Left lobe of liver (tissue), 2 donors: ENCODE measurements at places on chromosomes 4 and X.

- no peak for DNase-seq
These were observed 51.5 kb upstream of the RAB33B start for GRCh38 chr4:139402436-139402835.

DNA sequence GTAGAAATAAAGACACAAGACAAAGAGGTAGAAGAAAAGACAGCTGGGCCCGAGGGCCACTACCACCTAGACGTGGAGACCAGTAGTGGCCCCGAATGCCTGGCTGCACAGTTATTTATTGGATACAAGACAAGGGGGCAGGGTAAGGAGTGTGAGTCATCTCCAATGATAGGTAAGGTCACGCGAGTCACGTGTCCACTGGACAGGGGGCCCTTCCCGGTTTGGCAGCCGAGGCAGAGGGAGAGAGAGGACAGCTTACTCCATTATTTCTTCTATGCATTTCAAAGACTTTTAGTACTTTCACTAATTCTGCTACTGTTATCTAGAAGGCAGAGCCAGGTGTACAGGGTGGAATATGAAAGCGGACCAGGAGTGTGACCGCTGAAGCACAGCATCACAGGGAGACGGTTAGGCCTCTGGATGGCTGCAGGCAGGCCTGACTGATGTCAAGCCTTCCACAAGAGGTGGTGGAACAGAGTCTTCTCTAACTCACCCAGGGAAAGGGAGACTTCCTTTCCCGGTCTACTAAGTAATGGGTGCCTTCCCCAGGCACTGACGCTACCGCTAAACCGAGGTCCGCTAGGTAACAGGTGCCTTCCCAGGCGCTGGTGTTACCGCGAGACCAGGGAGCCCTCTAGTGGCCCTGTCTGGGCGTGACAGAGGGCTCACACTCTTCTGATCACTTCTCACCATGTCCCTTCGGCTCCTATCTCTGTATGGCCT, 44.9 kb downstream of the ZBTB49 start:
- DNase-seq = peak; percentile 77

DNA sequence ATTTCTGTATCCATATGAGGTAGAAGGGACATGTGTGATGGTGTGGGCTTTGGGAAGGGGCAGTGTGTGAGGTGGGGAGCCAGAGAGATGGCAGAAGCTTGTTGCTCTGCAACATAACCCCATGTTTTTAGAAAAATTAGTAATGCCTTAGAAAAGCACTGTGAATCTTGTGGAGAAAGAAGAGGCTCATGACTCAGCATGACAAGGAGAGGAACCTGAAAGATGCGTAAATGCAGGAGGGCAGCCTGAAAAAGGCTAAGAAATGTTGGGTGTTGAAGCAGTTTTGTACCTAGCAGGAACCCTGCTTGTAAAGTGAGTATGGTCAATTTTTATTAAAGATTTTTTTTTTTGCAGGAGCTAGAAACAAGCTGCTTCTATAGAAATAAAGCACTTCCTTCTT, 59.8 kb downstream of the ARSJ start:
- DNase-seq = no peak

GRCh38 chrX:47646636-47647035, 3.7 kb downstream of the ELK1 start:
- DNase-seq = no peak

DNA sequence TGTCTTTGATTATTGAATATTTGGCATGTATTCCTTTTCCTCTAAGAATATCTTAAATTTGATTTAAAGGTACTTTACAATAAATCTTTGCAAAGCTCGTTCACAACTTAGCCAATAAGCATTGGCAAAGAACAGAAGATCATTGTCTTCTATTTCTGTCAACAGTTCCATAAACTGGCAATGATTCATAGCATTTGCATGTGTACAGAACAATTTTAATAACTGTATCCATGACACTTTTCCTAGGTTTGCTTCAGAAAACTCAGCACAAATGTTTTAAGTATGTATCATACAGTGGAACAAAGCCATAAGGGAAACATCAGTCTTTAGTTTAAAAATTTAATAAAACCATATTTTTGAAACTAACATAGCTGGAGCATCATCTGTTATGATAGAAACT, 462.7 kb upstream of the RPS6KA3 start:
- DNase-seq = no peak

DNA sequence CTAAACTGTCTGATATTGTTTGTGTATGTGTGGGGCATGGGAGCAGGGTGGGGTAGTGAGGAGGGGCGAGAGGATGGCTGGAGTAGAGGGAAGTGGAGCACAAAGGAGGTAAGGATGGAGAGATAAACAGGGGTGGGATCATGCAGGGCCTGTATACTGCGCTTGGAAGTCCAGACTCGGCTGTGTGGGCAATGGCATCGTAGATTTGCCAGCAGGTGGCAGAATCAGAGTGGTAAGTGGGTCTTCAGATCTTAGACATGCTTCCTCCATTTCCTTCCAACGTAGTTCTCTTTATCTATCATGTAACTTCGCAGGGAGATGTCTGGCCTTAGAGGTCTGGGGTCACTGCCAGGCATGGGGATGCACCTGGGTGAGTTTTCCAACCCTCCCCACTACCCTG, 155.5 kb downstream of the PDGFRA start:
- no peak for DNase-seq

- DNase-seq = peak; percentile 74
These were observed 45.0 kb upstream of the MSANTD1 start for GRCh38 chr4:3203971-3204431.

DNA sequence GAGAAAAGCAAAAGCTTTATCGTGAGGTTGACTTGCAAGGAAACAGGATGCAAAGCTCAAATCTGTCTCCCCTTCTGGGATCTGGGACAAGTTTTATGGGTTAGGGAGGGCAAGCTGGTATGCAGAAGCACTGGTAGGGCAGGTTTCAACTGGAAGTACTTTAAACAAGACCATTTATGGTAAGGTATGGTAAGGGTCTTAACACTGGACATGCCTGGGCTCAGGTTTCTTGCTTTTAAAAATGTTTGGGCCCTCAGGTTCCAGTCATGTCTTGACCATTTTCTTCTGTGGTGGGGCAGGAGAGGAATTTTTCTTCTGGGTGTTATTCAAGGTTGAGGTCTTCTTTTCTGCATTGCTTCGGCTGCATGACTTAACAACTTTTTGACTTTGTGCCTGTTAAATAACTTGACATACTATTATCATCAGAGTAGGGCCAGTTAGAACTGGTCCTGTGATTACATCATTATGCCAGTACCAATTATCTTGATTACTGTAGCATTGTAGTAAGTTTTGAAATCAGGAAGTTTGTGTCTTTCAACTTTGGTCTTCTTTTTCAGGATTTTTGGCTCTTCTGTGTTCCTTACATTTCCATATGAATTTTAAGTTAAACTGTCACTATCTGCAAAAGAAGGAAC, 33.7 kb downstream of the CD38 start:
- DNase-seq = no peak

GRCh38 chrX:13428053-13428786, 108.4 kb upstream of the ATXN3L start:
- no peak for DNase-seq

GRCh38 chr4:20264688-20265087, 13.0 kb downstream of the SLIT2 start:
- DNase-seq = no peak

GRCh38 chrX:51215266-51215665, 117.4 kb upstream of the NUDT10 start:
- DNase-seq = no peak

DNA sequence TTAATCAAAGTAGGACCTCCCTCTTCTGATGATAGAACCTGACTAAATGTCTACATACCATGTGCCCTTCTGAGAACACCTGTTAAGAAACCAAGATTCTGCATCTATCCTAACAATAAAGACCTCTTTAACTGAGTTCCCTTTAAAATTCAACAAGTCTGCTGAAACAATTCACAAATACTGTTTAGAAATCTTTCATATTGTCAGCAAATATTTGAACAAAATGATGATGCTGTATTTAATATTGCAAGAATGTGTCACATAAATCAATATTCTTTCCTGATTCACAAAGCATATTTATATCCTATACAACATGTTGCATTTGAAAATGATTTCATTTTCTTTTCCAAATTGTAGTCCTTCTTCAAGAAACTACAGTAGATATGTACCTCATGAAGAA, 59.6 kb upstream of the BMPR1B start:
- DNase-seq = no peak

GRCh38 chr4:153025406-153025805, 89.3 kb downstream of the FHDC1 start:
- no peak for DNase-seq

GRCh38 chrX:121000589-121000988, 15.0 kb upstream of the CT47A1 start:
- no peak for DNase-seq

DNA sequence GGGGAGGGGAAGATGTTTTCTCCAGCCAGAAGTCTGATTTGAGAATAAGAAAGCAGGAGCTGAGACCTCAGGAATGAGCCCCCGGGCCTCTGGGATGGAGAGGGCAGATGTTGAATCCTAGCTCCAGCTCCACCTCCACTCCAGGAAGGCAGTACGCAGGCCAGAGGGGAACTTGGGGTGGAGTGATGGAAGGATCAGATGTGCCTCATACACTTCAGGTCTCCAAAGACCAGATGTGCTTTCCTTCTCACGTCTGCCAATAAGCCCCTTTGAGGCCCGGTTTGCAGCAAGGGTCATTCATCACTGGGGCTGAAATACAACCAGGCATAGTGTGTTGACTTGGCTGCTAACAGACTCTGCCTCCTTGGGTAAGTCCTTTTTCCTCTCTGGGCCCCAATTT, 28.1 kb downstream of the STARD8 start:
- no peak for DNase-seq

- DNase-seq = no peak
These were observed 57.6 kb downstream of the RWDD4 start for GRCh38 chr4:183601381-183601780.

DNA sequence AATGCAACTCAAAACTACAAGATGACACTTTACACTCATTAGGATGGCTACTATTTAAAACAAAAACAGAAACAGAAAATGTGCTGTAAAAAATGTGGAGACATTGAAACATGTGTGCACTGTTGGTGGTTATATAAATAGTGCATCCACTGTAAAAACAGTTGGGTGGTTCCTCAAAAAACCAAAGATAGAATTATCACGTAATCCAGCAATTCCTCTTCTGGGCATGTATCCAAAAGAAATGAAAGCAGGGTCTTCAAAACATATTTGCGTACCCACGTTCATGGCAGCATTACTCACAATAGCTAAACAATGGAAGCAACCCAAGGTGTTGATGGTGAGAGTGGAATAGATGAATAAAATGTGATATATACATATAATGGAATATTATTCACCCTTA, 967.2 kb downstream of the TRAM1L1 start:
- no peak for DNase-seq

GRCh38 chr4:150987204-150987603, 27.9 kb downstream of the LRBA start:
- no peak for DNase-seq

DNA sequence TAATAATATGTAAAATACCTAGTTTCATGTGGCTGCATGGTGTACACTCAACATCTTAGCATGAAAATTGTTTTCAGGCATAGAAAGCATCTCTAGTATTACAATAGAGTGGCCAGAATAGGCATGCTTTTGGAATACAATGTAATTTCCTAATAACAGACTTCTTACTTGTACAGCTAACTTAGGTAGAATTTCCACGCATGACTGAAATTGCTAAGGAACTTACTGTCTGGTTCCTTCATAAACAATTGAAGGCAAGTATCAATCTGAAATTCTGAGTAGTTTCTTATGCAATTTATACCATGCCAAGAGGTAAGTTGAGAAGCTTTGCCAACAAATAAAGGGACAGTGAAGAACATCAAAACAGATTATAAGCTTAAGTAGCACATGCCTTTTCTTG, 26.7 kb downstream of the SULT1E1 start:
- no peak for DNase-seq

- DNase-seq = no peak
These were observed 219.4 kb downstream of the SLC4A4 start for GRCh38 chr4:71558248-71558647.

DNA sequence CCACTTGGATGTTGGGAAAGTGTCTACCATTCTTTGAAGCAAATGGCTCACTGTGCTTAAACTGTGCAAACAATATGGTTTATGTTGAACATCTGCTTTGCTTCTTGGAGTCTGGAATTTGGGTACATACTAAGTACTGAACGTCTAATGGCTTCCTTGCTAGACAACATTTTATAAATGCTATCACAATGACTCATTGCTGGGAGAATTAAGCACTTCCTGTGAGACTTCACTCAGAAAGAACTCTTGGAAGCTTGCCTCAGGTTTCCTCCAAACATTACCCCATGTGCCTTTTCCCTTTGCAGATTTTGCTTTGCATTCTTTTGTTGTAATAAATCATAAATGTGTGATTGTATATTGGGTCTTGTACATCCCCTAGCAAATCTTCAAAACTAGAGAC, 139.7 kb downstream of the PACRGL start:
- DNase-seq = no peak

DNA sequence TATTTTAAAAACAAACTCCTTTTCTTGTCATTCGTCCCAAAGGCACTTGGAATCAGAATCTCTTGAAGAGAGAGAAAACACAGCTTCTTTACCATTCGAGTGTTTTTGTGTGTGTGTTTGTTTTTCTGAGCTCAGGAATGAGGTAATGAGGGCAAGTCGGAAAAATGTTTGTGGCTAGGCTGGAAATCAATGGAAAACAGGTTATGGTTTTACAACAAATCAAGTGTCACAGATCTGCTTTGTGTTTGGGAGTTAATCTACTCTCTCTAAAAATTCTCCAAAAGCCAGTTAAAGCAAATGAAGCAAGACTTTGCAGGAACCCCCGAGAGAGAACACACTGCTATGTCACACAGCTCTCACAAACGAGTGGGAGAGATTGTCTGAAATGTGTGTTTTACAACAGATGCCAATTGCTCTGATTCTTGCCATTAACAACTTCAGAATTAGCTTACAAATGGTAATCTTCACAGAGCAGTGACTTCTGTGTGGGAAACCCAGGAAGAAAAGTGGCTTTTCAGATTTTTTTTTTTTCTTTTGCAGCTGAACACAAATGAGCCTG, 264.1 kb downstream of the CBLL2 start:
- no peak for DNase-seq

DNA sequence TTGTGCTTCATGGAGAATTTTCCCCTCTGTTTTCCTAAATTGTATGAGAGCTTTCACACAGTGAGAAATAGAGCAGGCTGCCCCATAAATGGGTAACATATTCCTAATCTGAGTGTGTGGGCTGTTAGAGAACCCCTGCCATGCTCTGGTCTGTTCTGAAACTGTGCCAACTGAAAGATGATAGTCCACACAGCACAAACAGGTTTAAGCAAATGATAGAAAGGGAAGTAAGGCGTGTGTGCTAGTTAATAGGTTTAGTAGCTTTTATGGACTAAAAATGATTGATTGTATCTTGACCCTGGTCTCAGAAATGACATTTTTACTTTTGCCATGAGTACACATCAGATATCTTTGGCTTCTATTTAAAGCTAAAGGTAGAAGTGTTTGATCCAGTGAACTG, 106.2 kb downstream of the PRRG1 start:
- DNase-seq = no peak

DNA sequence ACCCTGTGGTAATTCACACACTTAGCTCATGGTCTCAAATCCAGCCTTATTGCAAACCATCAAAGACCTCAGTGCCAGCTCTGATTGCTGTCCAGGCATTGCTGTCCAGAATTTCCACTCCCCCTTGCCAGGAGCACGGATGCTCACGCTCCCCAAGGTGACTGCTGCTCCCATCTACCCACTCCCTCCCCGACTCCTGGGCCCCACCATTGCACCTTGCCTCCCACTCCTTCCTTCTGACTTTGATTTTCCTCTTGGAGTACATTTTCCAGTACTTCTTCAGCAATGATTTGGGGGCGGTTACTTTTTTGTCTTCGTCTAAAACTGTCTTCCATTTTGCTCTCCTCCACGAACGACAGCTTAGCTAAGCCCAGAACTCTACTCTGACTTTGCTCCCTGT, 11.5 kb downstream of the ZFYVE28 start:
- no peak for DNase-seq

GRCh38 chr4:185993328-185993973, 75.5 kb upstream of the TLR3 start:
- DNase-seq = no peak
